Central memory CD4-positive, alpha-beta T cell (primary cell): ENCODE measurements at places on chromosomes 7 and 10.

DNA sequence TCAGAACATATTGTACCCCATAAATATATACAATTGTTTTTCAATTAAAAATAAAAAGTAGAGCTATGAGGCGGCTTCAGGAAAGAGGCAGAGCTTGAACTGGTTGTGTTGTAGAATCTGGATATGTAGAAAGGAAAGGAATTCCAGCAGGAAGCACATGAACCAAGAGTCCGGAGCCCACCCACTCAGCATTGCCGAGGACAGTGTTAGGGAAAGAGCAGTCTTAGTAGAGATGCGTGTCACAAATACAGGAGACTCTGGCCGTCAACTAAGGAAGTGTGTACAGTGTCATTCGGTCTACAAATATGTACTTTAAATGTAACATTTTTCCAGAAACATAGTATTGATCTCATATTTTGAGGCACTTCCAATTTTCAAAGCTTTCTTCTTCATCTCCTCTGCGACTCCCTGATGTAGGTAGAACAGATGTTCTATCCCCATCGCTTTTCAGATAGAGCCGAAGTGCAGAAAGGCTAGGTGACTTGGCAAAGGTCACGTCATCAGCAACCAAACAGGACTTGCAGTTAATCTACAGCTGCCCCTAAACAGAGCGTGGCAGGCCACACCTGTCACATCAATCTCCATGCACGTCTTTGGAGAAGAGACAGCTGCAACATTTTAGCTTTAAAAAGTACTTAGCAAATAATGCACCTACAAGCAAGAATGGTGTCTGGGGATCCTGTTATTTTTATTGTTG, 25.3 kb upstream of the GJD4 start:
- no peak for DNase-seq

DNA sequence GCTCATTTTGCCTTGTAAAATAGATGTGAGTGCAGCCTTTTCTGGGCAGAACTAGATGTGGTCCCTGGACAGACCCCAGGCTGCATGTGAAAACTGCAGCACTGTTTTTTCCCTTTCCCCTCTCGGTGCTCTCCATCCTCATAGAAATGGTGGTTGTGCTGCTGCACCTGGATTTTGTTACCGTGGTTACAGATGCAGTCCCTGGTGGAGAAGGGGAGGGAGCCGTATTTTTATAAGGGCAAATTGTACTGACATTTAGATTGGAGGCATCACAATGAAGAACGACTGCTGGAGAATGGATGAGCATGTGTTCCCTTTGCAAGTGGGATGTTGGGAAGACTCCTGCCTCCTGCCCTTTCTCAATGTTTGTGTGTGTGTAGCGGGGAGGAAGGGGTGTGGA, 469.9 kb downstream of the CCSER2 start:
- DNase-seq = no peak

GRCh38 chr10:119980956-119981750, 88.6 kb downstream of the SEC23IP start:
- DNase-seq = no peak

- no peak for DNase-seq
Measured at GRCh38 chr10:100730725-100731406, 14.5 kb upstream of the PAX2 start.

DNA sequence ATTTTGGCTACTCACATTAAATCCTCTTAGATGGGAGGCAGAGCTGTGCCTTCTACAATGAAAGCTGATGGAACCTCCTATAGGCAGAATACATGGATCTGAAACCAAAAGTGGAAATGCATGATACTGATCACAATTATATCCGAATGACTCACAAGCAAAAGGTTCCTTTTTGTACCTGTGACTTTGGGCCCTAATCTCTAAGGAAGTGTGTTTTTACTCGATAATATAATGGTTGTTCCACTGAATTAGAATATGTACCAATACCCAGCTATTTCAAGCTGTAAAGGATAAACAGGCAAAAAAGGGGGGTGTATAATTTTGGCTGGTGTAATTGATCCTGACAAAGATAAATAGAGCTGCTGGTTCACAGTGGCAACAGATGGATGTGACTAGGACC, 17.6 kb upstream of the LAMB1 start:
- no peak for DNase-seq

DNA sequence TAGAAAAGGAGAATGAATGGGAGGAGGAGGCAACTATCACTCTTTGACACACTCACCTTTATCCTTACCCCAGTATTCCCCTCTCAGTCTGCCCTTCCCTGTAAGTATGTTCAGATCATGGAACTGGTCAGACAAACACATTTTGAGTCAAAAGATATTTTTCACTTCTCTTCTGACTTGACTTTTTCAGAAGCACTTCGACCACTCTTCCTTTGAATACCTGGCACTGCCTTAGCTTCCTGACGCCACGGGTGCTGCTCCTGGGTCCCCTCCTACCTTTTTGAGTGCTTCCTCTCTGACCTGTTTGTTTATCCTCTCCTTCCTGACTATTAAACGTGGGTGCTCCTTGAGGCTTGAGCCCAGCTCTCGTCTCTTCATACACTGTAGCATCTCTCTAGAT, 19.8 kb upstream of the C10orf67 start:
- no peak for DNase-seq

- no peak for DNase-seq
Measured at GRCh38 chr7:105178928-105179541, 165.0 kb downstream of the KMT2E start.

DNA sequence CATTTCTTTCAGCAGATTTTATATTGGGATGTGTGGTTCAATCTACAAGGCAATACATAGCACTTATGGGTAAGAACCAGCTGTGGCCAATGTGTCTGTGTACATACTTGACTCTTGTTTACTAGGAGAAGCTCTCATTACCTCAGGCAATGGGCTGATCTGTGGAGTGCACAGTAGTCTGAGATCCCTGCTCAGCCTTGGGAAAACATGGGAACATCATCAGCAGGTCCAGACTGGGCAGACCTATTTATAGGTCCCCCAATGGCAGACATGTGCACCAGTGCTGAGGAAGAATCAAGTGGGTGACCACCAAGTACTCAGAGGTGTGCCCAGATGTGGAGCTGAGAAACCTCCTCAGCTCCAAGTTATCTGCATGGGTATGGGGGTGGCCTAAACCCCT, 349.7 kb downstream of the KIF20B start:
- DNase-seq = no peak

DNA sequence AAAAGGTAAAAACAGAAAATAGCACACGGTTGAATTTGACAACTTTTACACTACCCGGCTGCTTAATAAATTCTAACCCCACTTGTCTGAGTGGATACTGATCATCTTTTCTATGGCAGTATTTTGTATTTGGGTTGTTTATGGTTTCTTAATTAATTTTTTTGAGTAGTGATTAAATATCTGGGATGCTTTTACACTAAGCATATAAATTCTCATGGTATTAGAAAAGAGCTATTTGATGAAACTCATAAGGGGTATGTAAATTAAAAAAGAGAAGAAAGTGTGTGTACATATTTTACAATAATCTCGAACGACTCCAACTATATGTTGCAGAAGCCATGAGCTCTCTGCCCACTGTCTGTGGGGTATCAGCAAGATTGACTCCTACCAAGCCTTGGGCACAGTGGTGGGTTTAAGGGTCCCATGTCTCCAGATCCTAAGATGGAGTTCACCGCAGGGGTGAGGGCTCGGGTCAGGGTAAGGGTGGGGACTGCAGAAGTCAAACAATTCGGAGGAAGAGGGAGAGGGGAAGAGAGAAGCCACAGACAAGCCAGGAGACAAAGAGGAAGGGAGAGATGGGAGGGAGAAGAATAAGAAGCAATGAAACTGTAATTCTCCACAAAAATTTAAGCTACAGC, 7.6 kb upstream of the HOXA13 start:
- DNase-seq = no peak

DNA sequence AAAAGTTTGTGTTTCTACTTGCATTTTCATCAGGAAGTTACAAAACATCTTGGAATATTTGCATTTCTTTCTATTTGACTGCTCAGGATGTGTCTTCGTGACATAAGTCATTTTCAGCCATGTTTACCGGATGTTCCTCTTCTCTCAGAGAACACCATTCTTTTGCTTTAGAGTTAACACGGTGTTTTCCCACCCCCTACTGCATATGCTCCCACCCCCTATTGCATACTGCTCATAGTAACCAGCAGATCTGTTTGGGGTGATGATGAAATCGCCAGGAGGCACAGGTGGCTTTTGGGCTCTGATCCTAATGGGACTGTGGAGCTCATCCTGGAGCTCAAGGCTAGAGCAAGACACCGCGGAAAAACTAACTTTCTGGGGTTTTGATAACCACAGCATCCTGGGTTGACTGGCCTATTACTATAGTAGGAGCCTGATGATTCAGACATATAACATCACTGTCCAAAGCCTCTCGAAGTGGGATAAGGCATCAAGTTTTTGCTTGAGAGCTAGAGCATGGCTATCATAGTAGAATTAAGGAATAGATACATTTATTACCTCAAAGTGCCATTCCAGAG, 65.1 kb upstream of the BET1 start:
- no peak for DNase-seq

DNA sequence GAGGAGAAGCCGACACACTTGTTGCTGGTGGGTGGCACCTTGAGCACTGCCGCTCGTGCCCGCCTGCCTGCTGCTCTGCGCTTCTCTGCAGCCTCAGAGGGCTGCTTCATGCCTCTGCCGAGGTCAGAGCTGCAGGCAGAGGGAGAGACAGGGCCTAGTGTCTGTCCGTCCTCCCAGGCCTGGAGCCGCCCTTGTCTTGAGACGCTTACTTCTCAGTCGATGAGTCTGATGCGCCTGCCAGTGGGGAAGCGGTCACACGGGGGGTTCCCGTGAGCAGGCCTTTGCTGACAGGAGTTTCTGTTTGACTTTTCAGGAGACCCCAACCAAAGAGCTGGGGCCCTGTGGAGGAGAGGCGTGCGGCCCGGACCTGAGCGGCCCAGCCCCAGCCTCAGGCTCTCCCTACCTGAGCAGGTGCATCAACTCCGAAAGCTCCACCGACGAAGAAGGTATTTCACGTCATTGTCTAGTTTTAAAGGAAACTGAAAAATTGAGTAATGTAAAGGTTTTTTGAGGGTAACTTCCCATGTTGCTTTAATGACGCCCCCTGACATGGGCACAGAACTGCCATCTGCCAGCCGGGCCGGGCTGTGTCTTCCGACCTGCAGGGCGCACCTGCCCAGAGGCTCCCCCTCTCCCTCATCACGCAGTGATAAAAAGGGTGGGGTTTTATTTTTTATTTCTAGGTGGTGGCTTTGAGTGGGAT, 7.8 kb upstream of the BHLHA15 start:
- DNase-seq = no peak

GRCh38 chr10:30818010-30818660, 188.6 kb upstream of the LYZL2 start:
- DNase-seq = no peak

GRCh38 chr10:7511612-7512011, 100.8 kb upstream of the SFMBT2 start:
- no peak for DNase-seq
